ENCODE measurements at places on chromosomes 1 and 21. TPM values are rescaled to one million over a fixed set of nuclear protein-coding genes. Genes with fewer than 3 reads are reported as not detected.

MUTYH gene
- total RNA-seq = 30.7 TPM

NECTIN4 gene
- total RNA-seq = not detected

GRIK3 gene
- total RNA-seq = 0.13 TPM

LMX1A gene
- 0.33 TPM for total RNA-seq

HORMAD1 gene
- not detected for total RNA-seq

ATP1A2 gene
- total RNA-seq = 1.1 TPM

SAMD11 gene
- 4.1 TPM for total RNA-seq

HUNK gene
- 0.22 TPM for total RNA-seq

WLS gene
- total RNA-seq = 52.7 TPM

VSIG8 gene
- not detected for total RNA-seq

SPATA17 gene
- total RNA-seq = 1.8 TPM

A3GALT2 gene
- 0.89 TPM for total RNA-seq

IVL gene
- total RNA-seq = not detected

GADD45A gene
- 27.2 TPM for total RNA-seq

TAS1R1 gene
- total RNA-seq = not detected

LDLRAD1 gene
- not detected for total RNA-seq

VWA5B1 gene
- total RNA-seq = not detected

SEMA4A gene
- 21.5 TPM for total RNA-seq

SLC44A3 gene
- total RNA-seq = 6.4 TPM

SPRR2A gene
- not detected for total RNA-seq

SH2D5 gene
- 0.33 TPM for total RNA-seq

LACTBL1 gene
- not detected for total RNA-seq

UBASH3A gene
- total RNA-seq = 0.81 TPM

TMEM51 gene
- total RNA-seq = 3.7 TPM

CCDC27 gene
- total RNA-seq = 0.13 TPM

Data from thyroid gland (tissue), 4 donors.